Activated CD4-positive, alpha-beta T cell treated with anti-CD3 and anti-CD28 coated beads, Interleukin-2, amount 10 ng/mL, durations not matched to agents 7 days and 5 days (primary cell): ENCODE measurements at places on chromosomes 1 and 21.
A peak's percentile ranks its signal among the peaks of the same experiment; 100 is the strongest.

DNA sequence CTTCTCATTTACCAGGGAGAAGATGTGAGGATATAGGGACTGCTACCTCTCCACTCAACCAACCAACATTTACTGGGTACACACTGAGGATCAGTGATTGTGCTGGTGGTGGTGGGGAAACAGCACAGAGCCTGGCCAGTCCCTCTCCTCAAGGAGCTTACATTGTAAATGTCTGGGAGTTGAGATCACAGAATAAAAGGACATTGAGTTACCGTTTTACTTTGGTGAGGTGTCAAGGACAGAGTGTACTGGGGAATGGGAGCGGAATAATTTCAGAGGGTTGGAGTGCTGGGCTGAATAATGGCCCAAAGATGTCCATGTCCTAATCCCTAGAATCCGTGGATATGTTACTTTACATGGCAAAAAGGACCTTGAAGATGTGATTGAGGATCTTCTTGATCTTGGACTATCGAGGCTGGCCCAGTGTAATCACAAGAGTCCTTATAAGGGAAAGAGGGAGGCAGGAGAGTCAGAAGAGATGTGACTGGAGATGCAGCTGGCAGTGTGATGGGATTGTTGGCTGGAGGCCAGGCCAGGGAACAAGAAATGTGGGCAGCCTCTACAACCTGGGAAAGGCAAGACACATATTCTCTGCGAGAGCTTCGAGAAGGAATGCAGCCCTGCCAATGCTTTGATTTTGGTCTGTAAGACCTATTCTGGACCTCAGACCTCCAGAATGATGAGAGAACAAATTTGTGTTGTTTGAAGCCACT, 26.6 kb upstream of the RWDD3 start:
- no peak for DNase-seq

DNA sequence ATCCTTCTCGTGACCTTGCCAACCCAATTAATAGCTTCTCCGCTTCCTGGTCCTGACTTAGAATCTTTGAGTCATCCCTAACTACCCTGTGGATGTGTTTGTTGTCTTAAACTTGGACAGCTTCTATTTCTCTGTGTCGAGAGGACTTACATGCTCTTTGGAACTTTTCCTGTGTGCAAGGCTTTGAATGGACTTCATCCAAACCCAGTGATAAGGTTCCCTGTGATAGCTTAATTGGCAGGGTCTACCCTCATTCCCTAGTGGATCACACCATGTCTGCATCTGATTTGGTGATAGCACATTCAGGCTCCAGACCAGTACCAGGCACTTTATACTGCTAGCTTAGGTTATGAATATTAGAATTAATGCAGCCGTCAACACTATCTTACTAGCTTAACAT, 378.2 kb upstream of the KAZN start:
- DNase-seq: no peak

DNA sequence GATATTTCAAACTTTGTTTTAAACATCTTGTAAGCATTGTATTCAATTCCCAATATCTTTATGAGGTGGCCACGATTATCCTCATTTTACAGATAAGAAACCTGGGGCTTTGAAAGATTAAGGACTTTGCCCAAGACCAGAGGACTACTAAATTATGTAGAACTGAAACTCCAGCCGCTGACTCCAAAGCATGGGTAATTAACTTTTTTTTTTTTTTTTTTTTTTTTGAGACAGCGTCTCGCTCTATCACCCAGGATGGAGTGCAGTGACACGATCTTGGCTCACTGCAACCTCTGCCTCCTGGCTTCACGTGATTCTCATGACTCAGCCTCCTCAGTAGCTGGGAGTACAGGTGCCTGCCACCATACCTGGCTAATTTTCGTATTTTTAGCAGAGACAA, 68.7 kb downstream of the ALG14 start:
- no peak for DNase-seq

DNA sequence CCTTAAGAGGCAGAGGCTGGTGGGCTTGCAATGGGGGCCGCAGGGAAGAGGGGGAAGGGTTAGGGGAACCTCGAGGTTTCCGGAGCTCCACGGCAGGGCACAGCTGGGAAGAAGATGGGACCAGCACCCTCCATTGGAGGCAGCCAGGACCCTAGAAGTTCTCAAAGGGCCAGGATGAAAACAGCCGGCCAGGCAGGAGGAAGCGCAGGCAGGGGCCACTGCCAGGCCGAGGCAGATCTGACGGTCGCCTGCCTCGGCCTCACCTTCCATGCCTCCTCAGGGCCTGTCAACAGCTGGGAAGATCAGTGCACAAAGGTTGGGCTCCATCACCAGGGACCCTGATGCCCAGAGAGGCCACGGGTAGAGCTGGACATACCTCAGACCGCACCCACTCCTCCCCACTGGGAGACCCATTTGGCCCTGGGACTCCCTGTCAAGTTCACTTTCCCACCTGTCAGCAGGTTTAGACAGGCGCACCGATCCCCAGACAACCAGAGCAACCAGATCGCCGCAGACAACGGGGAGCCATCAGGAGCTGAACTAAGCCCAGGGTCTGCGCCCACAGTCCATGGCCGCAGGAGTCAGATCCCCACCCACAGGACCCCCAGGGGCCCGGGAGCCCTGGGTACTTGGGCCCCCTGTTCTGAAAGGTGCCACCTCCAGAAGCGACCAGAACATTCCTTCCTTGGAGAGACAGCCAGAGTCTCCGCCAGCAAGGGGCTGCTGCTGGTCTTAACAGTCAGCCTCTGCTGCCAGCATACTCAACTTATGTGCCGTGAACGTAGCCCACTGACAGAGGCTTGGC, 2.2 kb downstream of the SLC19A1 start:
- DNase-seq: no peak

DNA sequence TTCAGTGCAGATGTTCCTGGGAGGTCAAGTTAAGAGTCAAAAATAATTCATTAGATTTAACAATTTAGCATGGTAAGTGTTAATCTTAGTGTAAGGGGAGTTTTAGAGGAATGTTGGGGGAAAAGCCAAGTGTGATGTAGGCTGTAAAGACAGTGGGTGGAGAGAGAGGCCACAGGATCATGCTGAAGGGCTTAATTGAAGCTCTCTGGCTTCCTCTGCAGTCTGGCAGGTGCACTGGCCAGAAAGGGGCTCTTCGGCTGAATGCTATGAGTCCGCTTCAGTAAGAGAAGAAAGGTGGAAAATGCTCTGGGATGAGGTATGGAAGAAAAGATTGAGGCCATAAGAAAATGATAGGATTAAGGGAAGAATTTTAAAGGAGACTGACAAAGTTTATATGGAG, 3.0 kb downstream of the BRDT start:
- no peak for DNase-seq

DNA sequence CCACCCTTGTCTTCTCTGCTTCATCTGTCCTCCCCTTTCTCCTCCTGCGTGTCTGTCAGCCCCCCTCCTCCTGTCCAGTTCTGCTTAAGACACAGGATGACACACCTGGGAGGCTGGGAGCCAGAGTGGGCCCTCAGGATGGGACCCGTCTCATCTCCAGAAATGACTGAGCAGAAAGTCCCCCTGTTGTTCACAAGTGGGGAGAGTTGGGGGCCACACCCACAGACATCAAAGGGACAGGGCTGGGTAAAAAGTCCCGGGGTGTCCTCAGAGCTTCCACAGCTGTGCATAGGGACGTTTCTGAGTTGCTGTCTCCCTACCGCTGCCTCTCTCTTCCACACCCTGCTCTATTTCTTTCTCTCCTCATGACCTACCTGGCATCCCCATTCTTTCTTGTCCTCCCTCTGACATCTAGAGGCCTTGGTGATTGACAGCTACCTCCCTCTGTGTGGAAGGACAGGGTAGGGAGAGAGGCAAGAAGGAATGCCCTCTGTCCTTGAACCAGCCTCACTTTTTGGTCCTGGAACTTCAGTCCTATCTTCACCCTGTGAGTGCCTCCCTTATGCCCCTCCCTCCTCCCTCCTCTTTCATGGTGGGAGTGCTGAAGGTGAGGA, 19.5 kb upstream of the SH2D2A start:
- DNase-seq: no peak

DNA sequence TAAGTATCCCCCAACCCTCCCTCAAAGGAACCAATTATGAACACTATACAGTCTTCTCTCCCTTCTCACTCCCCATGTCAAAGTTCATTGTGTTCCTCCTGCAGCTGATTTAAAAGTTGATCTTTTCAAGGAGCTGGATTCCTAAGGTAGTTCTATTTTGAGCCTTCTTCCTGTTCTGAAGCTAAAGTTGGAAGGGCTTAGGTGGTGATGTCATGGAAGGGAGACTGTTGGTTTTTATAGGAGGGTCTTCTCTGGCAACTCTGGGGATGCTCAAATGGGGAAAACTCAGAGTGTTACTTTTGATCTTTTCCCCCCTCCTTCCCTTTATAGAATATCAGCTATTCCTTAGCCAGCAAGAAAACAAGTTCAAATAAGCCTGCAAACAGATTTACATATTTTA, 83.0 kb upstream of the AK4 start:
- DNase-seq: no peak

GRCh38 chr1:91697416-91697815, 188.5 kb downstream of the TGFBR3 start:
- peak; percentile 77 for DNase-seq

GRCh38 chr1:239765163-239765562, 326.5 kb upstream of the FMN2 start:
- DNase-seq: no peak

- no peak for DNase-seq
These were observed 110.9 kb upstream of the IFFO2 start for GRCh38 chr1:19067182-19067911.
